ENCODE measurements at places on chromosomes 4 and X.

- DNase-seq, result no peak
These were observed 59.8 kb downstream of the TBCK start for GRCh38 chr4:106256190-106256589.

- no peak for DNase-seq
These were observed 31.2 kb downstream of the PRDM8 start for GRCh38 chr4:80228460-80228859.

- no peak for DNase-seq
These were observed 163.8 kb downstream of the BANK1 start for GRCh38 chr4:101954351-101954750.

- DNase-seq, result no peak
These were observed 109.2 kb upstream of the OTUD4 start for GRCh38 chr4:145289403-145290076.

DNA sequence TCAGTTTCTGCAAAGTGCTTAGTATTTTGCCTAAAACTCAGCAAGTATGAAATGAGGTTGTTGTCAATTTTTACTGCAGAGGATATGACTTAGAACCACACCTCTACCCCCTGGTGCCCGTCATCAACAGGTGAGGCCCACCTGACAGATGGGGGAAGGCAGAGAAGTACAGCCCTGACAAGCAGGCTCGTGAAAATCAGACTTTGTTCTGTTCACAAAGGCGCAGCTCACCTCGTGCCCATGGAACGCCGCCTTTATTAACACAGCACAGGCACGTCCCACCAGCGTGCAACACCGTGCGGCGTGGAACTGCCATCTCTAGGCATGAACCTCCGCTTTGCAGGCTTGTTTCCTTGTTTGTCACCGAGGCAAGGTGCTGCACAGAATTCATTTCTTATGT lies 13.3 kb downstream of the CYP4V2 start:
- DNase-seq, result no peak

- no peak for DNase-seq
These were observed 59.9 kb upstream of the CHRNA9 start for GRCh38 chr4:40275065-40275730.

DNA sequence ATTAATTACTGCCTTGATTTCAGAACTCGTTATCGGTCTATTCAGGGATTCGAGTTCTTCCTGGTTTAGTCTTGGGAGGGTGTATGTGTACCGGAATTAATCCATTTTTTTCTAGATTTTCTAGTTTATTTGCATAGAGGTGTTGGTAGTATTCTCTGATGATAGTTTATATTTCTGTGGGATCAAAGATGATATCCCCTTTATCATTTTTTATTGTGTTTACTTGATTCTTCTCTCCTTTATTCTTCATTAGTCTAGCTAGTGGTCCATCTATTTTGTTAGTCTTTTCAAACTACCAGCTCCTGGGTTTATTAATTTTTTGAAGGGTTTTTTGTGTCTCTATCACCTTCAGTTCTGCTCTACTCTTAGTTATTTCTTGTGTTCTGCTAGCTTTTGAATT lies 32.1 kb downstream of the CDX4 start:
- DNase-seq, result no peak

GRCh38 chr4:137559801-137560200 lies 27.5 kb upstream of the PCDH18 start:
- DNase-seq, result no peak

DNA sequence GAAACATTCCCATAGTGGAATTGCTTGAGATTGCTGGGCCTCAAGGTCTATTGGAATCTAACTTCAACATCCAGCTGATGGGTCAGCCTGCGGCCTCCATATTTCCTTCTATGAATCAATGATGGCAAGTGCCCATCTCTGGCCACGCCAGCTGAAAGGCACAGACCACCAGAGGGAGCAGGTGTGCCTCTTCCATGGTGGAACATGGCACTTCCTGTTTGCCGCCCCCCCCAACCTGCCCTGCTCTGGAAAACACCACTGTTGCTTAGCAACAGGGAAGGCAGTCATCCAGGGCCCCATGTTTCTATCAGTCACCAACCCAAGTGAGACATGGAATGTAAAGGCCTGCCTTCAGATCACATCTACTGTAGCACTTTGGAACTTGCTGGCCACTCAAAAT lies 11.6 kb downstream of the PAGE4 start:
- peak; percentile 29 for DNase-seq

DNA sequence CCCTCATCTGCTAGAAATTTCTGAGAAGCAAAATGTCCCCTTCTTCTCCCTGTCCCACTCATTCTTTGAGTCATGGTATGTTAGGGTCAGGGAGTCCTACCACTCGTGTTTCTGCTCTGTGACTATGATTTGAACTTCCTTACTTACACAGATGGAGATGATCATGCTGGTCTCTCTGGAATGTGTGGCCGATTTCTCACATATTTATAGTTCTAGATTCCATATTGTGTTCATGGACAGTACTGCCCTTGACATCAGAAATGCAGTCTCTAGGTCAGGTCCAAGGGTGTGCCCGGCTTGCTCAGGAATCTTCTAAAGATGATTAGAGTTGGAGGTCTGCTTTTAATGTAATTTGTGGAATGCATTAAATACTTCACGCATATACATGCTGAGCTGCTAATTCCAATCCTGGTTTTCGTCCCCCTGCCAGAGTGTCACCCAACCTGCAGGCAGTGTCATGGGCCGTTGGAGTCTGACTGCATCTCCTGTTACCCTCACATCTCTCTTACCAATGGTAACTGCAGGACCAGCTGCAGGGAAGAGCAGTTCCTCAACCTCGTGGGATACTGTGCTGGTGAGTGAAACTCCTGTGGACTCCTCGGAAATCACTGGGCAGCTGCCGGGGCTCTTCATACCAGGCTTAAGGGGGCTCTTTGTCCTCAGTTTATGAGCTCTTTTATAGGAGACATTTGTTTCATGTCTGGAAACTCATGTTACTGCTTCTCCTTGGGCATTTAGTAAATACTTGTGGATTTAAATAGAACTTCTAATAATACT lies 214.1 kb upstream of the ANXA3 start:
- DNase-seq, result no peak

GRCh38 chr4:15955670-15956069 lies 7.3 kb downstream of the FGFBP2 start:
- DNase-seq, result no peak

DNA sequence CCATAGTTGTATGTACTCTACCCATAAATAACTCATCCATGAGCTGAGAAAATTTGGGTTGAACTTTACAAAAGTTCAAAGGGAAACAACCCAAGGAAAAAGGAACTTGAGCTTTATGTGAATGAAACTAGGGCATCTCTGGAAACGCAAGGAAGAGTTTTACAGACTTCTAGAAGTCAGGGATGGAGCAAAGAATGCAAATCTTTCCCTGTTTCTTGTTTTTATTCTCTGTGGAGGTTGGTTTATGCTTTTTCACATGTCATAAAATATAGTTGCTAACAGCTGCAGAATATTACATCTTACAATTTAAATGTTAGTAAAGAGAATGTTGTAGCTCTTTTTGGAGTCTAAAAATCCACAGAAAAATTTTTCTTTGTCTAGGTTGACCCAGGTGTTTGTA lies 754.1 kb downstream of the PCDH7 start:
- no peak for DNase-seq

DNA sequence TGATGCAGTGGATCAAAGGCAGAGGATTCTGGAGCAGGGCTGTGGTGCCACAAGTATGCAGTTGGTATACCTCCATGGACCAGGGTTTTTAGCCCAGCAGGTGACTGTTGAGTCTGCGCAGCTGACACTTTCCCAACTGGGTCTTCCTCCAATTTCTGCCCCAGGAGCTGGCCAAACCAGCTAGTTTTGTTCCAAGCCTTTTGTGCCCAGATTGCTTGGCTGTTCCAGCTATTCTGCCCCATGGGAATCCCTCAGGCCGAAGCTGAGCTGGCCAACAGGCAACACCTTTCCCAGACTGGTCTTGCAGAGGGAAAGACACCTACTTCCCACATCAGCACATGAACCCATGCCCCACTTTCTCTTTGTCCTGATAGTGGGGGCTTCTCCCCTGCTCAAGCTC lies 22.8 kb upstream of the ANKRD17 start:
- peak; percentile 21 for DNase-seq

GRCh38 chrX:2857566-2857965 lies 28.8 kb downstream of the GYG2 start:
- no peak for DNase-seq

DNA sequence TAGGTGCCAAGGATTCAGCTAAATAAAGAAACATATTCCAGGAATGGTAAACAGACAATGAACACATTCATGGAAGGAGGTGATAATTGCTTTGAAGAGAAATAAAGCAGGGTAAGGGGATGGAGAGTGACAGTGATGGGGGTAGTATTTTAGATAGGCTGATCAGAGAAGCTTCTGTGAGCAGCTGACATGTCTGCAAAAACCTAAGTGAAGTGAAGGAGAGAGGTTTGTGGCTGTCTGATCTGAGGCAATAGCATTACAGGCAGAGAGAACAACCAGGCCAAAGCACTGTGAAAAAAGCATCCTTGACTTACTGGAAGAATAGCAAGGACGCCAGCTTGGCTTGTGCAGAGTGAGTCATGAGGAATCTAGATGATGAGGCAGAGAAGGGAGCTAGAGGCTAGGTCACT lies 271.9 kb upstream of the GATB start:
- DNase-seq, result peak; percentile 11

- DNase-seq, result no peak
These were observed 271.6 kb upstream of the GALNT7 start for GRCh38 chr4:172897046-172897445.

DNA sequence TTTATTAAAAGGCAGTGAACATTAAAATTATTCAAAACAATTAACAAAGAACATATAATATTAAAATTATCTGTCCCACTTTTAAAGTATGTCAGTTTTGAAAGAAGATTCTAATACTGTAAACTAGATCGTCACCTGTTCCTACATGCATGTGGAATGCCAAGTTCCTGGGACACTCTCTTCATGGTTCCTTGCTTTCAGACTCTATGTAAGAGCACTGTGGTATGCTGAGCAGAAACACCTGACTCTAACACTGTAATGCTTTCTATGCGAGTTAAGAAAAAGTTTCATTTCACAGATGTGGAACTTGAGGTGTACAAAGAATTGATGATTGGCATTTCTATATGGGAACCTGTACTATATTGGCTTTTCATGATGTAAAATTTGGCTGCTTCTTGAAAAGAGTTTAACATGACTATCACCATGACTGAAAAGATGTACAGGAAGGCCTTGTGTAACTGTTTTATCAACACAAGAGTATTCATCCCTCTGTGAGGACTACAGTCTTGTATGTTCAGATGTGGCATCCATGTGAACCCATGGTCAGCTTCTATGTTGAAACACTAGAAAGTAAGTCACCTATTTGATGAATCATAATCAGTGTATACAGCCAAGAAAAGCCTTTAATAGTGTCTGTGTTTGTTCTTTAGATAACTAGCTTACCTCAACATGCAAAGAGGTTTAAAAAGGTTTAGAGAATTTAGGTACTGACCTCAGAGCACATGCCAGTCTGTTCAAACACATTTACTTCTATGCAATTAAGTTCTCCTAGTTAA lies 354.5 kb downstream of the ARHGAP24 start:
- no peak for DNase-seq

DNA sequence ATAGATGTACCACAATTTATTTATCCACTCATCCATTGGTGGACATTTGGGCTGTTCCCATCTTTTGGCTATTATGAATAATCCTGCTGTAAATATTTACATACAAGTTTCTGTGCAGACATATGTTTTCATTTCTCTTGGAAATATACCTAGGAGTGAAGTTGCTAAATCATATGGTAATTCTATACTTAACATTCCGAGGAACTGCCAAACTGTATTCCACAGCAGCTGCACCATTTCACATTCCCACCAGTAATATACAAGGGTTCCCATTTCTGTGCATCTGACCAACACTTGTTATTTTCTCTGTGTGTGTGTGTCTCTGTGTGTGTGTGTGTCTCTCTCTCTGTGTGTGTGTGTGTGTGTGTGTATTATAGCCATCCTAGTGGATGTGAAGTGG lies 15.4 kb upstream of the DOCK11 start:
- no peak for DNase-seq

DNA sequence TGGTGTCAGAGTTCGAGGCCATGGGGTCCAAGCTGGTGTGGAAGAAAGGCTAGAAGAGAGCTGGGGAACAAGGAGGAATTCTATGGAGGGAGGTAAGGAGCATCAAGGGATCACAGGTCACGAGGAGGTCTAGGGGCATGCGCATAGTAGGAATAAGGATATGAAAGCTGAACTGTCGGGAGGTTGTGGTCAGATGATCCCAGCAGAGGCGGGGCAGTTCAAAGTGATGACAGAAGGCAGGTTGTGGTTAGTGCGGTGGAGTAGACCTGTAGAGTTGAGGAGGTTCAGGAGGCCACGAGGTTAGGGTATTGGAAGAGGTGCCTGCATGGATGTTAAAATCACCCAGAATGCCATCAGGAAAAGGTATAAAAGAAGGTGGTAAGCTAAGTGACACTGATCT lies 156.3 kb downstream of the TMEM164 start:
- DNase-seq, result no peak

- DNase-seq, result no peak
These were observed 1038.3 kb upstream of the SLIT2 start for GRCh38 chr4:19213388-19213787.

- DNase-seq, result peak; percentile 49
These were observed at the start of gene BCOR for GRCh38 chrX:40097504-40098263. TSS of gene BCOR (minus strand) at chrX:40097958. CDS start at chrX:40077929, 20,029 bp downstream.

DNA sequence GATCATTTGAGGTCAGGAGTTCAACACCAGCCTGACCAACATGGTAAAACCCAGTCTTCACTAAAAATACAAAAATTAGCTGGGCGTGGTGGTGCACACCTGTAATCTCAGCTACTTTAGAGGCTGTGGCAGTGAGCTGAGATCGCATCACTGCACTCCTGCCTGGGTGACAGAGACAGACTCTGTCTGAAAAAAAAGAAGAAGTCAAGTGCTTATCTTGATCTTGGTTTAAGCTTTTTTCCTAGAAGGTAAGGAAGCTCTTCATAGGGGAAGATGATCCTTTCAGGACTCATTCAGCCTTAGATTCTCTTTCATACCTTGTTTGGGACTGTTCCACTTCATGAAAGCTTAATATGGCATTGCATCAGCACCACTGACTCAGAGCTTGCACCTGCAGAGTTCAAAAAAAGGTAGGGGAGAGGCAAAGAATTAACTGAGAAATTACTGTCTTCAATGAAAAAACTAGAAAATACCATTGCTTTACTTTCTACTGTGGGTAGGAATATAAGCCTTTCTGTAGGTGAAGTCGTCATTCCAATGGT lies 70.8 kb upstream of the EPGN start:
- DNase-seq, result no peak

GRCh38 chr4:88609387-88609786 lies 17.1 kb downstream of the HERC3 start:
- DNase-seq, result no peak

DNA sequence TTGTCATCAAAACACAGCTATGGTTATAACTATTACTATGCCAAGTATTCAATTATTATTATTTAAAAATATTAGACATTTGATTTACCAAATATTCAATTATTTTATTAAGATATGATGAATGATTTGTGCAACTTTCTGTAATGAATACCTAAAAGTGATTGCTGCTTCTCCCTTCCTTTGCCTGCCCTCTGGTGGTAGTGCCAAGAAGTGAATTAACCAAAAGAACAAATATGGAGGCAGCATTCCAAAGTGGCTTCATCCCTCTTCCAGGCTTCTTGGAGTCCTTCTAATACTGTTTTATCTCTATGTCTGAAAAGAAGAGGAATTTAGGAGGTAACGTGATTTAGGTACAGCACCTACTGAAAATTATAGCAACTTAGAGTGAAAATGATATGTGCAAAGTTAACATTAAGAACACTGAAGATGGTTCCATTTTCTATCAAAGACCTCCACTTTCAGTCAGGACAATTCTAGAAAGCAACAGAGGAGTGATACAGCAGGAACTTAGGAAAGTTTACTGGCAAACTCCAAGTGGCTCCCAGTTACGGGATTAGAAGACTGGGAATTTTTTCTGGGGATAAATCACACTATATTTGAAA lies 43.0 kb downstream of the ENPEP start:
- no peak for DNase-seq

Data from anterior cingulate cortex (tissue), 58 donors.